ENCODE measurements at places on chromosomes 11 and 22.

DNA sequence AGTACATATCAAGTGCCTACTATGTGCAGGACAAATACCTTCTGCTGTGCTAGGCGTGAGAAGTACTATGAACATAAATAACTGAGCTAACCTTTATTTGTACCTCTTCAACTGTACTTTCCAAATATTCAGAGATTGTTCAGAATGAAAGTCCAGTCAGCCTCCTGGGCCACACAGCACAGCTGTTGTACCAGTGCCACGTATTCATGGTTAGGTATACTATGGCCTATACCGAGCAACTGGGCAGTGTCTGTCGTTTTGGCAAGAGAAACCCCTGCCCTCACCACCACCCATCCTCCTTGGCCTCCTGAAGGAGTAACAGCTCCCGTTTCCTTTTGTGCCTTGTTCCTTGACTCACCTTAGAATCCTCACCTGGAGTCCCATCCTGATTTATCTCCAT, 53.0 kb downstream of the RASSF10 start:
- DNase-seq: no peak

DNA sequence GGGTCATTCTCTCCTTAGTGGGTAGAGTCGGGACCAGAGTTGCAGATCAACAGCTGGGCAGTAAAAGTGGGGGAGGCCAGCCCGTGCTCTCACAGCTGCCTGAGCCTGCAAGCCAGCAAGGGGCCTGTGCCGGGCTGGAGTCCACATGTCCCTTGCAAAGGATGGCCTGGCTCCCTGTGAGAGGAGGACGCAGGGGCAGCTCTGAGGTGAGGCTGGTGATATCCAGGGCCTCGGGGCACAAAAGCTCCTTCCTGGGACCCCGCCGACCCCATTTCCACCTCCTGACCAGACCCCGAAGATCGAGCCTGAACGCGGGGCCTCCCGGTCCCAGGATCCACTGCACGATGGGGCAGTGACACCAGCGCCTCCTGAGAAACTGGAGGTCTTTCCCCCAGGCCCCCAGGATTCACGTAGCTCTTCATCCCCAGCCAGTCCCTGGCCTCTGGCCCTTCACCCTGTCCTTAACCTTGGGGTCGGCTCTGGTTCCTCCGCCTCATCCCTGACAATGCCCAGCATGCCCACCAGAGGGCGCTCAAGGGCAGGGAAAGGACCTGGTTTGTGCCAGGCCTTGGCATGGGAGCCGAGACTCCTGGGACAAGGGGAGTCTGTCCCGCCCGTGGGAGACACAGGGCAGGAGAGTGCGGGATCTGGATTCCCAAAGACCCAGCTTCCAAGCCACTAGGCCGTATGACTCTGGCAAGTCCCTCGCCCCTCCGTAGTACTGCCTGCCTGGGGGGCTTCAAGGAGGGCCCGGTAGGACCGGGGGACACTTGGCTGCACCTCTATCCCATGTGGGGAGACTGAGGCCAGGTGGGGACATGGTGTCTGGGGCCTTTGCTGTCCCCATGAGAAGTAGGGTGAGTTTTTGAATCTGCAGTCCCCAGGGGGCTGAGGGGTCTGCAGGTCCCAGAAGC, 17.8 kb upstream of the WNT7B start:
- DNase-seq: no peak

GRCh38 chr11:117820071-117820470, 4.5 kb downstream of the FXYD2 start:
- DNase-seq: no peak

- DNase-seq: no peak
These were observed 68.5 kb upstream of the SLC35C1 start for GRCh38 chr11:45736424-45736823.

DNA sequence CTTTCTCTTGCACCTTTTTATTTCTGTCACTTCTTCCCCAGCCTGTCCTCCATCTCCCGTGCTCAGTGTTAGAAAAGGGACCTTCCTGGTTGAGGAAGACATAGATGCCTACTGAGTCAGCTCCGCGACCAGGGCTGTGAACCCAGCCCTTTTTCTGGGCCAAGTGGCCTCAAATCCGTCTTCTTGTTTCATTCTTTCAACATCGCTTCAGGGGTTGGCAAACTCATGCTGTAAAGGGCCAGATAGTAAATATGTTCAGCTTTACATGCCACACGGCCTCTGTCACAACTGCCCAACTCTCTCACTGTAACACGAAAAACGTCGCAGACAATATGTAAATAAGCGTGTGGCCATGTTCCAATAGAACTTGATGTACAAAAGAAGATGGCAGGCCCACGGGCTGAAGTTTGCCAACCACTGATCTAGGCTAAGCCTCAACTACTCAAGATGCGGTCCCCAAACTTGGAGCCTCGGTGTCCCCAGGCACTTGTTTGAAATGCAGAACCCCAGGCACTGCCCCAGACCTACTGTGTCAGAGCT, 338.4 kb downstream of the MN1 start:
- no peak for DNase-seq
